Kidney tubule cell (primary cell): ENCODE measurements at places on chromosomes 16 and 17.

DNA sequence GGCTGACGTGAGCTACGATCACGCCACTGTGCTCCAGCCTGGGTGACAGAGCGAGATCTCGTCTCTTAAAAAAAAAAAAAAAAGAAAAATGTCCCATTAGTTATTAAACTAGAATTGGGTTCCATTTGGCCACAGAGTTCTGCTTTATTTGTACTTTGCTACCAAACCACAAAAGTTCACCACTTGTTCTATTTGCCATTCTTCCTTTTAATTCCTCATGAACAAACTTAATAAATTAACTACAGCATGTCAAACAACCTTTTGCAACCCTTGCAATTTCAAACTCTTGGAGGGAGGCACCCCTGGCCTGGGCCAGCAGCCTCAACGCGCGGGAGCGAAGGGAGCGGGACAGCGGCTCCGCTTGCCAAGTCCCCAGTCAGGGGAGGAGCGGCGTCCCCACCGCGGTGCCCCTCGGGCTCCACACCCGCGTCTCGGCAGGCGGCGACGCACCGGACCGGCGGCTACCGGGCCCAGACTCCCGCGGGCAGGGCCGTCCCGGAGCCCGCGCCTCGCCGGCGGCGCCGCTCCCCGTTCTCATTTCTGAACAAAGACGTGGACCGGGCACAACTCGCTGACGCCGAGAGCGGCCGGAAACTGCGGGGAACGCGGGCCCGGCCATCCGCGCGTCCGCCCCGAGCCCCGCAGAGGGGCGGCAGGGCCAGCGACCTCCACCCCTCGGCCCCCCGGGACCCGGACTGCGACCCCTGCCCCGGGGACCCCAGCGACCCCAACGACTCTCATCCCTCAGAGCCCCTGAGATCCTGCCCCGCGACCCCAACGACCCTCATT lies 775 bp downstream of the CYTH1 start:
- peak; percentile 39 for DNase-seq

DNA sequence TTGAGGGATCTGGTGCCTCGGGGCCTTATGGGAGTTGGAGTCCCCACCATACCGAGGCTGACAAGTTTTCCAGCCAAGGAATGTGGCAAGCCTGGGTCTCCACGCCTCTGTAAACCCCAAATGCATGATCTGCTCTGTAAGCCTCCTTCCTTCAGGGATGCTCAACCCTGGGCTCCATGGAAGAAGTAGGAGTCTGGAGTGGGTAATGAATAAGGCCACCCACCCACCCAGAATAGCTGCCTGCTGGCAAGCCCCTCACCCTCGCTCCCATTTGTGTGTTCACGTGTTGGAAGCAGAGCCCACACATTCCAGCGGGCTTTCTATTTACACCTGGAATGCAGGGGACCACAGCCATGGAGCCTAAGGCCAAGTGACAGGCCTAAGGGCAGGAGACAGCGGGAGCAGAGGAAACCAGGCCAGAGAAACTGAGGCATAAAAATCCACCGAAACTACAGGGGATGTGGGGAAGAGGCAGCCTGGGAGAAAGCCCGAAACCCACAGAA lies 4.4 kb downstream of the DLG4 start:
- no peak for DNase-seq

- DNase-seq: peak; percentile 70
Observed at GRCh38 chr16:69150146-69150865, 17.9 kb downstream of the UTP4 start.

DNA sequence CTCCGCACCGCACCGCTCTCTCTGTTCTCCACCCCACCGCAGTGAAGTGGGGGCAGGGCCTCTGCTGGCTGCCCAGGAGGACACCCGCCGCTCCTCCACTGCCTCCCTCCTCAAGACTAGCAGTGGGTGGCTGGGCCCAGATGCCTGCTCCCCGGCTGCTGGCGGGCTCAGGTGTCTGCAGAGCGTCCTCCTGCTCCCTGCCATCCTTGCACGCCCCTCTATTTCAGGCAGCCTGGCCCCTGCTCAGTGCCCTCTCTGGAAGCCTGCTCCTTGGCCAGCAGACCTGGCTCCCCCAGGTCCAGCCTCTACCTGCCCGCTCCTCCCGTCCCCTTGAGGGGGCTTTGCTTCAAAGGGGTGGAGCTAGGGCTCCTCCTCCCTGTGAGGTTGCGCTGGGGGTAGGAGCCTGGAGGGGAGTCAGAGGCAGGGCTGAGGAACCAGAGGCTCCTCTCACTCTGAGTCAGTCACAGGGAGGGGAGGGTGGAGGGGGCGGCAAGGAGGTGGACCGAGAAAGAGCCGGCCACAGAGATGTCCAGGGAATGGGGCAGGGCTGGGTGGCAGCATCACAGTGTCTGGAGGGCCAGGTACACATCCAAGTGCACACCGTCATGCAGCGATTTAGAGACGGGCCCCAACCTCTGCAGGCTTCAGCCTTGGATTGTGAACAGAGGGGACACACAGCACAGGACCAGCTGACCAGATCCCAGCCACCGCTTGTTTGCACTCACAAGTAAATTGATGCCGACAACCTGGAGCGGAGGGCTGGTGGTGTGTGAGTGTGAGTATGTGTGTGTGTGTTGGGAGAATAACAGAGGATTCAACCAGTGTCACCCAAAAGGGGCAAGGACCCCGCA lies 9.8 kb upstream of the TMEM92 start:
- peak; percentile 16 for DNase-seq

DNA sequence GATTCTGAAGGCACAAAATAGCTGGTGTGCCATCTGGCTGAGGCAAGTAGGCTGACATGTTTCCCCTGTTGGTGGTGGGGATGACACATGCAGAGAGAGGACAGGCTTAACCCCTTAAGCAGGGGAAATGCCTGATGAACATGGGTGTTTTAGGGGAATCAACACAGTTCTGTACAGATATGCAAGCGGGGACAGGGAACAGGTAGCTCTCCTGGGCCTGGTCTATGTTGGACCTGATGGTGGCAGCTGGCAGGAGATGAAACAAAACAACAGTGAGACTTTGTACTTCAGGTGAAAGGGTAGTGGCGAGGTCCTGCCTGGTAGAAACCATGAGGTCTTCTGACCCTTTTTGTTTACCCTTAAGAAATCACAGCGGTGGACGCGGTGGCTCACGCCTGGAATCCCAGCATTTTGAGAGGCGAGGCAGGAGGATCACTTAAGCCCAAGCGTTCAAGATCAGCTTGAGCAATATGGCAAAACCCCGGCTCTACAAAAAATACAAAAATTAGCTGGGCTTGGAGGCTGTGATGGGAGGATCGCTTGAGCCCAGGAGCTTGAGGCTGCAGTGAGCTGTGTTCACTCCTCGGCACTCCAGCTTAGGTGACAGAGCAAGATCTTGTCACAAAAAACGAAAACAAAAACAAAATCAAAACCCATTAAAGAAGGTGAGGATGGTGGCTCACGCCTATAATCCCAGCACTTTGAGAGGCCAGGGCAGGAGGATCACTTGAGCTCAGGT lies 10.5 kb downstream of the OR1F1 start:
- DNase-seq: no peak

DNA sequence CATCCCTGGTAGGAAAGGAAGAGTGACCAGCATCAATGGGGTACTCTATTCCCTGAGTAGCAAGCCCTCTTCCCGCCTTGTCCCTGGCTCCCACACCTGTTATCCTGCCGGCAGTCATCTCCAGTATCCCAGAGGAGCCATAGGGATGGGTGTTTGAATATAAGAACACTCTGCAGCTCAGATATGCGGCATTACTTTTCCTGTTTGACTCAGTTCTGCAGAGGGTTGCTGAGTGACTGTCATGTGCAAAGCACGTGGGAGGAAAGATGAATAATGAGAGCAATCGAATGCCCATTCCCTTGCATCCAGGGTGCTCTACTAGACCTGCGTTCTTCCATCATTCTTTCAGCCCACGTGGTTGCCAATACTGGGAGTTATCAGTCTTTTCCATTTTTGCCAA lies 115.1 kb downstream of the PRKCB start:
- DNase-seq: no peak

DNA sequence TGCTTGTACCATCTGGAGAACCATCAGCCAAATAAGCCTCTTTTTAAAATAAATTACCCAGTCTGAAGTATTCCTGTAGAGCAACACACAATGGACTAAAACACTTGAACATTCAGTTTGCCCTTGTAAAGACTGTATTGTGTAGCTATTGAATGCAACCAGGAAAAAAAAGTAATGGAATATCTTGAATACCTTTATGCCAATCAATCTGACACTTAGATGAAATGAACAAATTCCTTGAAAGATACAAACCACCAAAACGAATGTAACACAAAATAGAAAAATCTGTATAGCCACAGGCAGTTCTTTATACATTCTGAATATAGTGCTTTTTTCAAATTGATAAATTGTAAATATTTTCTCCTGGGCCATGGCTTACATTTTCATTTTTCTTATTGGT lies 63.3 kb upstream of the KCNJ16 start:
- DNase-seq: no peak

DNA sequence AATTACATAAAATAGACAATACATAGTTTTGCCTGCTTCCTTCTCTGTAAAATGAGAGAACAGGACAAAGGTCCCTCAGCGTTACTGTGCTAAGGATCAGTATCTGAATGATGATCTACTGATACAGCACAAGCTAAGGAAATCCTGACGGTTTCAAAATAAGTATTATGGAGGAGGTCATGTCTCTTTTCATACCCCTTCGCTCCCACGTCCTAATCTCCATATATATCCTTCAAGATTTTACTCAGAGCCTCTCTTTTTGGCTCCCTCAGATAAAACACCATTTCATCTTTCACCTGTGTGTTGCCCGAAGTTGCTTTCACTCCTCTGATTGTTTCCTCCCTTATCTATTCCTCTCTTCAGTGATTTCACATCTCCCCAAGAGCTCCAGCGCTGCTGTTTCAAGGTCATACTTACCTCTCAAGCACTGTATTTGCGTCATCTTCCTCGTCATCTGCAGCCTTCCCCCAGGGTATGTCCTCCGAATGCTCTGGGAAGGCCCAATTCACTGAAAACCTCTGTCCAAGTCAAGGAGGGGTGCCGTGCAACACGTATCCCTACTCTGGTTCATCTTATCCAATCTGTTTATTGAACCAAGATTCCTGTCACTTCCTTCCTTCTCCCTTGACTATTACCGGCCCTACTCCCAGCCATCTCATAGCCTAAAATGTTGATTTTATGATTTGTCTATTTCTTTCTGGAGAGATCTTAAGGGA lies 1.2 kb upstream of the BLTP2 start:
- no peak for DNase-seq

- peak; percentile 35 for DNase-seq
Observed at GRCh38 chr16:87661561-87661960, 59.3 kb downstream of the JPH3 start.

DNA sequence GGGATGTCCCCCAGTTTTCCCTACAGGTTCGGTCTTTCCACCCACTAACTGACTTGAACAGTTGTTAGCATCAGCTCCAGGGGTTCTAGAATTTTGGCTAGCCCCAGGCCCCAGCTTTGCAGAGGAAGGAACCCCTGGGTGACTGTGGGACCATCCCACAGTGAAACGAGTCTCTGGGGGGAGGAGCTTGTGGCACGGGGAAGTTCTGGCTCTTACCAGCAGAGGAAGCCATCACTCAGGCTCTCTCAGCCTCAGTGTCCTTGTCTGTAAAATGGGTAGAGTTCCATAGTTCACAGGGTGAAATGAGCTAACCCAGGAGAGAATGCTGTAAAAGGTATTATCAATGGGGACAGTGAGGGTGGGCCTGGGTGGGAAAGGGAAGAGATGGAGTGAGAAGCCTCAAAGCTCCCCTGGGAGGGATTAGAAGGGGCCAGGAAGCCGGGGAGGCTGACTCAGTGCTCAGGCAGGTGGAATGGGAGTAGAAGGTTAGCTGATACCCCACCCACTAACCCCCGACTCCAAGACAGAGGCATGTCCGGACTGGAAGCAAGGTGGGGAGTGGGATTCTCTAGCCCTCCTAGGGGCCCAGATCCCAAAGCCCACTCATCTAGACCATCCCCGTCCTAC lies 30.9 kb upstream of the CDC42EP4 start:
- peak; percentile 68 for DNase-seq

- peak; percentile 87 for DNase-seq
Observed at GRCh38 chr17:1186923-1187771, 7.4 kb upstream of the ABR start.

- DNase-seq: peak; percentile 94
Observed at GRCh38 chr16:67241008-67241900, 6.0 kb downstream of the FHOD1 start.

- DNase-seq: peak; percentile 21
Observed at GRCh38 chr16:1357906-1358566, 6.3 kb downstream of the GNPTG start.

GRCh38 chr17:68676856-68677255 lies 75.7 kb upstream of the FAM20A start:
- DNase-seq: no peak

DNA sequence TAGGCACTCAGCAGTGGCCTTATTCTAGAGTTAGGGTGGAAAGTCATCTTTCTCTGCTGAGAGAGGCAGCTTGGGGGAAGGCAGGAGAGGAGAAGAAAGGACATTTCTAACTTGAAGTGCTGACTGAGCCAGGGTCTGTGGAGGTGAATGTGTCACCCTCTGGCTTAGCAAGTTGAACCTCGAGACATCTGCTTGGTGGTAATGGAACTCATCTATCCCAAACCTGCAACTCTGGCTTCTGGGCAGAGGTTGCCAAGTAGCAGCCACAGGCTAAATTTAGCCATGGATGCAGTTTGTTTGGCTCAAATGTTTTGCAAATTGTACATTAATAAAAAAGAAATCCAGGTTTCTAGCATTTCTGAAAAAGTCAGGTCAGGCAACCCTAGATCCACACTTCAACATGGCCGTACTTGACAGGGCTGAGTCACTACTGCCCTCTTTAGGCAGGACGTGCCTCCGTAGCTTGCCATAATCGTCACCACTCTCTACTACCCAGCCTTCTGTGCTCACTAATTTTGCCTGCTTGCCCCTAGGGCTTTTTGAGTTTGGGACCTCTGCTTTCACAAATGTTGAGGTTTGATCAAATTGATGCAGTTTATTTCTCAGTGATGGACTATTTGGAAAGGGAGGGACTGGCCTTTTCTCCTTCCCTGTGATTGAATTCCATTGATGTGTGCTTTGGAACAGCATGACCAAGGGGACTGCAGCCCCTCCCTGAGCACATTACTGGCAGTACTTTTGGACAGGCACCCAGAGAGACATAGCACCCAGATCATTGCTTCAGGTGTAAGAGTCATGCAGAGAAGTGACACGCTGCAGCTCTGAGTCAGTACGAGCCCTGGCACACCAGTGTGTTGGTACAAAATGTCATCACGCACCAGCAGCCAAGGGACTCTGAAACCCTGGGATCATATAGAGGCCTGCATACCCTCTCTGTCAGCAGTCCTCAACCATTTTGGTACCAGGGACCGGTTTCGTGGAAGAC lies 5.2 kb downstream of the CDH13 start:
- DNase-seq: no peak

DNA sequence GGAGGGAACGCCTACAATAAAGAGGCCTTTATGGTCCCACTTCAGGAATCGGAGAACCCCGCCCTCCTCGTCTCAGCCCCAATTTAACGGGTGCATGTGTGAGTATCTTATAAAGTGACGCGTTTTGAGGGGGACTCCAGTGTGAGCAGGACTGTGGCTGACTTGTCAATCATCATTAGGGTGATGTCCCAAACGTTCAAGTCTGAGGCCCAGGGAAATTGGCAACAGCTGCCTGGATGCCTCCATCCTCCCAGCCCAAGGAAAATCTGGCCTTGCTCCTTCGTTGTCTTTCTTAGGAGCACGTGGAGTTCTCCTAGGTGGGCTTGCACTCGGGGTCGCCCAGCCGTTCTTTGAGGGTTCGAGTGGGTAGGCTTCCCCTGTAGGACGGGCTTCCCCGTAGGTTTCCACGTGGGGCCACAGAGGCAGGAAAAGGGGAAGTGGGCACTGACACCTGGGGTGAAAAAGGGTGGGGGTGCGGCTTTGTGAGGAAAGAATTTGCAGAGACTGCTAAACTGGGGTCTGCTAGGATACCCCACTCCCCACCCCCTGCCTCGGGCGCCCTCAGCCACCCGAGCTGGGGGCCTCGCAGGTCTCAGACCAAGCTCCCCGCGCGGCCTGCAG lies 561 bp upstream of the HERPUD1 start:
- DNase-seq: no peak

GRCh38 chr16:3112058-3112880 lies at the start of gene ZNF205:
Gene ZNF205, plus strand, starts transcription at chr16:3112586. Its CDS starts 845 bp downstream, at chr16:3113431.
- DNase-seq: peak; percentile 85
